T-helper 1 cell (primary cell): ENCODE measurements at places on chromosomes 13 and 19.

DNA sequence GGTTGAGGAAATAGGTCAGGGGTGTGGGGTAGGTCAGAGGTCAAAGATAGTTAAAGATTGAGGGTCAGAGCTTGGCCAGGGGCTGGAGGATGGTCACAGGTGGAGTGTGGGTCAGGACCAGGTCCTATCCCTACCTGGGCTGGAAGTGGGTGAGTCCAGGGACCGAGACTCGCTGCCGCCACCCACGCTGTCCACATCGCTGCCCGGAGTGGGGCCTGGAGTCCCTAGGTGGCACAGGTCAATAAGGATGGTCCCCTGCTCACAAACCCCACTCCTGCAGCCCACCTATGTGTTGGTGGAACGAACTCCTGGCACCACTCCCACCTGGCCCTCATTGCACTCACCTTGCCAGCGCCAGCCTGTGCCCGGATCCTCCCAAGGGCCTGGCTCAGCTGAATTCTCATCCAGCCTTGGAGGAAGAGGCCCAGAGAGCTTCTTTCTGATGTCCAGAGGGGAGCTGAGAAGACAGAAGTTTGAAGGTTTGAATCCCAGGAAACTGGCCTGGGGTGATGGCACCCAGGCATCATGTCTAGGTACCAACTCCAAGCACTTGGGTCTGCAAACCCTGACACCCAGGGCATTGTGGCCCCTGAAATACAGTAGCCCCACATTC lies 6.8 kb downstream of the GMIP start:
- no peak for DNase-seq

DNA sequence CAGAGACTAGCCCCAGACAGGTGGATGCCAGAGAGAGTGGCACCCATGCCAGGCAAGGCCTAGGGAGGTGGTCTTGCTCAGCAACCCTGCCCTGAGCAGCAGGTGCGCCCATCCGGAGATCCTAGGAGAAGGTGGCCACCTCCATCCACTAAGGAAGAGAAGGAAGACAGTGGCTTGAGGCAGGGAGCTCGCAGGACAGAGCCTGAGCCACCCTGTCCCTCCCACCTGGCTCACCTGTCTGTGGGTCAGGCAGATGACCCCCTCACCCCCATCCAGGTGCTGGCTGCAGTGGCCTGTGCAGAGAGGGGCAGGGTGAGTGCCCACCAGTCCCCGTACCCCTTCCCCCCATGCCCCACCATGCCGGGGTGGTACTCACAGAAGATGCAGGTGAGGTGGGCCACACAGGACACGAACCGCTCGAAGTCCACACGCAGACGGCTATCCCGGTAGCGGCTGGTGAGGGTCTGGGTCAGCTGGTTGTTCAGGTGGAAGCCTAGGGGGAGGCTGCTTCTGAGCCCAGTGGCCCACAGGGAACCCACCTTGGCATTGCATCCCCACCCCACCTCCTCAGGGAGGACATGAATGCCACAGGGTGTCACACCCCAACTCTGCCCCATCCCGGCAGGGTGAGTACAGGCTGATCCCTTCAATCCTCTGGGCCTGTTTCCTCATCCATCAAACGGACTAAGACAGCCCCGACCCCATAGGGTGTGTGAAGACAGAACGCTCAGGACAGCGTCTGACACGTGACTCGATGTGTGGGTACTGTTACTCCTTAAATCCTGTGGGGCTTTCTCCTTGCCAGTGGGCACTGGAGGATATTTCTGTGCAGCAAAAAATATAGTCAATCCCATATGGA lies 13.3 kb downstream of the CAPN12 start:
- DNase-seq = no peak

DNA sequence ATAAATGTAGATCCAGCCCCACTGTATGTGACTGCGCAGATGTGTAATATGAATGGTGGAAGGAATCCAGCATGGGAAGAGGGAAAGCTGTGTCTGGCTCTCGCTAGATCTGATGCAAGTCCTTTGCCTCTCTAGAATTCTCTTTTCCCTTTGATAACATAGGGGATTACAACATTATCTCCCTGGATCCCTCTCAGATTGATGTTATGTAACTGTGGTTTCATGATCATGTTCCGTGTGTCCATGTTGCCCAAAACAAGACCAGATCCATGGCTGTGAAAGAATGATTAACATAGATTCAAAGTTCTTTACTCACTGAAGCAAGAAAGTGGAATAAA lies 184.0 kb upstream of the UBL3 start:
- DNase-seq = no peak

DNA sequence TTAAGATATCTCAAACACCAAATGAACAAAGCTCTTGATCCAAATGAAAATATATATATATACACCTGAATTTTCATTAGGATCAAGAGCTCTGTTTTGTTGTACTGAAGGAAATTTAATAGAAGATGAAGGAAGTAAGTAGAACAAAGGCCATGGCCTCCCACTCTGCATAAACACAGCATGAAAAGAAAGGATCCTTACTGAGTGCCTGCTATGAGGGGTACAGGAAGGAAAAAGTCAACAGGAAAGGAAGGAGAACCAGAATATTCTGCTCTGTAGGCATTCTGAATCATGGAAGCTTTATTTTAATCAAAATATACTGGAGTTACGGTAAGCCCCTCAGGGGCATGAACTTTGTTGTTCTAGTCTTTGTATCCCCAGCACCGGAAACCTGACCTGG lies 22.1 kb downstream of the TMTC4 start:
- DNase-seq = no peak

DNA sequence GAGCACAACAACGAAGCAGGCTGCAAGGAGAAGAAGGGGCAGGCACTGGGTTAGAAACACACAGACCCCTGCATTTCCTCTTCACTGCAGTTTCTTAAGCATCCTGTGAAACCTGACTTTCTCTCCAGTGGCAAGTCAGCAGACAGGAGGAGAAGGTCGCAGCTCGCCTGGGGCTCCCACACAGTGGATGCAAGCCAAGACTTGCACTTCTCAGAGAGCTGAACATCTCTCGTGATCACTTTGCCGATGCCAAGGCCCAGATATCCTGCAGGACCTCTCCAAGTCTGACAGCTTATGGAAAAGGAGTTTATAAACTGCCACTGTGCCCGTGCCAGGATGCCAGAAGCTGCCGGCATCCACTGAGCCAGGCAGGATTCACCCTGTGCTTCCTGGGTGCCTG lies 18.4 kb downstream of the TMEM272 start:
- no peak for DNase-seq

- no peak for DNase-seq
Measured at GRCh38 chr13:58617880-58618665, 986.5 kb downstream of the PCDH17 start.

GRCh38 chr13:61144834-61145593 lies 270.6 kb downstream of the PCDH20 start:
- no peak for DNase-seq

GRCh38 chr19:10651851-10652250 lies 2.3 kb upstream of the ILF3 start:
- no peak for DNase-seq

DNA sequence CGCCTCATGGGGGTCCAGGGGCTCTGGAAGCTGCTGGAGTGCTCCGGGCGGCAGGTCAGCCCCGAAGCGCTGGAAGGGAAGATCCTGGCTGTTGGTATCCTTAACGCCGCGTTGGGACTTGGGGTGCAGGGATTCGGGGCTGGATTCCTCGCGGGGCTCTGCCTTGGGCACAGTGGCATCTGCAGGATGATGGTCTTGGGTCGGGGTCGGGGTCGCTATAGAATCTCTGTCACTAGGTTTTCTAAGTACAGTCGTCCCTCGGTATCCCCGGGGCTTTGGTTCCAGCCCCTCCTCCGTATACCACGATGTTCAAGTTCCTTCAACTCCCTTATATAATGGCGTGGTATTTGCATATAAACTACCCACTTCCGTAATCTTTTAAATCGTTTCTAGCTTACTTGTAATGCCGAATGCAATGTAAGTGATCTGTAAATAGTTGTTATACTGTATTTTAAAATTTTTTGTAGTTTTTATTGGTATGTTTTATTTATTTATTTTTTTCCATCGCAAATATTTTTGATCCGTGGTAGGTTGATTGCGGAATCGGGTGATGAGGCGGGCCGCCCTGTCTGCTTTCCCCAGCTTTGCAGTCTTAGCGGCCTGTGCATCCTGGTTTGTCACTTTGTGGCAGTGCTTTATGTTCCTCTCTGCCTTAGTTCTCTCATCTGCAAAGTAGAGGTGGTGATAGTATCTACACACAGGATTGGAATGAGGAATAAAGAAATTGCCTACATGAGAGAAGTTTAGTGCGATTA lies 606 bp downstream of the ERCC5 start:
- peak; percentile 62 for DNase-seq

DNA sequence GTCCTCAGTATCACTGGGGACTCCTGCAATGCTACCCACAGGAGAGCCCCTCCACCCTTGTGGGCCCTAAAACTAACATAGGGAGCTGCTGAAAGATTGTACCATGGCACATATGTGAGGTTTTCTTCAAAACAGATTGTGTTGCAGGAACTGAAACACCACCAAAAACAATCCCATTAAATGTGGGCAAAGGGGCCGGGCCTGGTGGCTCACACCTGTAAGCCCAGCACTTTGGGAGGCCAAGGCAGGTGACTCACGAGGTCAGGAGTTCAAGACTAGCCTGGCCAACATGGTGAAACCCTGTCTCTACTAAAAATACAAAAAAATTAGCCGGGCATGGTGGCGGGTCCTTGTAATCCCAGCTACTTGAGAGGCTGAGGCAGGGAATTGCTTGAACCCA lies 34.7 kb downstream of the SCGB2B2 start:
- DNase-seq = no peak

GRCh38 chr19:51501594-51502263 lies at the start of gene SIGLEC12:
TSS of gene SIGLEC12 (minus strand) at chr19:51501800. CDS start at chr19:51501733, 67 bp downstream.
- DNase-seq = no peak

DNA sequence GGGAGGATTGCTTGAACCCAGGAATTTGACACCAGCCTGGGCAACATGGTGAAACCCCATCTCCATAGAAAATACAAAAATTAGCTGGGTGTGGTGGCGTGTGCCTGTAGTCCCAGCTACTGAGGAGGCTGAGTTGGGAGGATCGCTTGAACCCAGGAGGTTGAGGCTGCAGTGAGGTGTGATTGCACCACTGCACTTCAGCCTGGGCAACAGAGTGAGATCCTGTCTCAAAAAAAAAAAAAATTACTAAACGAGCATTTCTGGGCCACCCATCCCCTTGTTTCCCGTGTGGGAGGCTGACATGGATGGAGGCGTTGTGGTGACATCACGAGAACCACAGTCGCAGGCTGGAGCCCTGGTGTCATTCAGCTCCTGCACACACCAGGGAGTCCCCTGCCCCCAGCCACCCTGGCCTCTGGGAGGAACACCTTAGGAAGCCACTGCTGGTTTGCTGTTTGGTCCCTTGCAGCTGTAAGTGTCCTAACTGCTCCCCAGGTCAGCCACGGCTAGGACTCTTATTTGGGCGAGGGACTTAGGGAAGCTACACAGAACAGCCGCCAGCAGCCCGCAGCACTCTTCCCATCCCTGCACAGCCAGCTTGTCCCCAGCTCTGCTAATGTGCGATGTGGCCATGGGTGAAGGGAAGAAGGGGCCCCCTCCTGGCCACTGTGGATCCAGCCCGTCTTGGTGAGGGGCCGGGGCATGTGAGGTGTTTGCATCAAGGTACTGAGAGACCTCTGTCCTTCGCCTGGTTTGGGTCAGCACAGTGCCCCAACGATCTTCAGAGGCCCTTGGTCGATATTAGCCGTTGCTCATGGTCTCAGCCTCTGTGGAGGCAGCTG lies 12.7 kb downstream of the NKPD1 start:
- DNase-seq = no peak

DNA sequence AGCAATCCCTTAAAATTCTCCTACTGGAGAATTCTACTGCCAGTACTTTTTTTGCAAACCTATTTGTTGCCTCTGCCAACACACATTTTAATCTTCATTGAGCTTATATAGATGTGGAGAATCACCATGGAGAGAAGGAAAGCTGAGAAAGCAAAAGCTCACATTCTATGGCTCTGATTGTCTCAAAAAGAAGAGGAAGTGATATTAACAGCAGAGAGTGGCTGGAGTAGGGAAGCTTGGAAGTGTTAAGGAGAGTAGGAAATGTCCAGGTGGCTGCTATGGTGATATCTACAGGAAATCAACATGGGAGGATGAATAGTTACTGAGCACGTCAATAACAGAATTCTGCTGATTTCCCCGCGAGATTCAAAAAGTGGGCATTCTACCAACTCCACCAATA lies 78.8 kb upstream of the TDRD3 start:
- DNase-seq = no peak

- DNase-seq = peak; percentile 61
Measured at GRCh38 chr19:2648528-2648937, 54.0 kb downstream of the GNG7 start.

- peak; percentile 99 for DNase-seq
Measured at GRCh38 chr19:48332662-48333466, 7.5 kb downstream of the EMP3 start.
